ENCODE measurements at places on chromosomes 7 and 10. TPM values are rescaled to one million over a fixed set of nuclear protein-coding genes. Genes with fewer than 3 reads are reported as not detected.

Gene HILPDA
- 38.9 TPM for total RNA-seq

Gene ATOH7
- not detected for total RNA-seq

Gene RGS10
- total RNA-seq, result 38.9 TPM

Gene TAC1
- not detected for total RNA-seq

Gene ZNF783
- total RNA-seq, result 9.4 TPM

Gene GTF2IRD2
- total RNA-seq, result 4.5 TPM

Gene IFT22
- 23.8 TPM for total RNA-seq

Gene GPR141
- total RNA-seq, result not detected

Gene WEE2
- not detected for total RNA-seq

Gene ECHDC3
- total RNA-seq, result 3.9 TPM

Gene FXYD4
- total RNA-seq, result not detected

Gene PLAC9
- total RNA-seq, result 2.6 TPM

Gene CLEC5A
- not detected for total RNA-seq

Gene SP4
- 3.0 TPM for total RNA-seq

Gene ST8SIA6
- 0.14 TPM for total RNA-seq

Gene PAPOLB
- not detected for total RNA-seq

Gene ITGB8
- total RNA-seq, result 12.6 TPM

Gene FKBP6
- total RNA-seq, result not detected

Gene TLX1
- not detected for total RNA-seq

Gene CUTC
- total RNA-seq, result 23.5 TPM

Gene FEZF1
- not detected for total RNA-seq

Gene RAMP3
- total RNA-seq, result not detected

Gene KAZALD1
- total RNA-seq, result 3.6 TPM

Gene GJD4
- not detected for total RNA-seq

Gene CDK14
- 48.7 TPM for total RNA-seq

Gene ZNF248
- 10.4 TPM for total RNA-seq

Gene GPR158
- 0.05 TPM for total RNA-seq

Gene GPR15LG
- not detected for total RNA-seq

Gene ANKRD22
- total RNA-seq, result not detected

Gene ZNF503
- total RNA-seq, result 7.7 TPM

Gene CLDN4
- total RNA-seq, result 0.89 TPM

Gene CYP3A4
- total RNA-seq, result not detected

Gene SPDYE2
- not detected for total RNA-seq

Gene WAPL
- total RNA-seq, result 57.8 TPM

Gene CDCA7L
- 46.9 TPM for total RNA-seq

Gene NEBL
- total RNA-seq, result under 0.01 TPM

Gene HPSE2
- total RNA-seq, result not detected

Gene CFAP46
- 2.2 TPM for total RNA-seq

Gene TCERG1L
- total RNA-seq, result not detected

Gene SUN3
- total RNA-seq, result not detected

Gene PNLIP
- total RNA-seq, result not detected

Gene SLIT1
- total RNA-seq, result 0.05 TPM

Gene SNCG
- 3.3 TPM for total RNA-seq

Gene EMX2
- total RNA-seq, result 0.59 TPM

Gene MARVELD1
- 49.9 TPM for total RNA-seq

Gene LOXL4
- 240 TPM for total RNA-seq

All from smooth muscle cell of the umbilical artery (primary cell).